ENCODE measurements at places on chromosomes 11 and 22.

GRCh38 chr11:105100206-105100605 is 39.4 kb downstream of the CARD18 start:
- no peak overlapping the region for H3K27ac ChIP-seq
- no peaks in the 10 kb centered on the region for H3K4me1 ChIP-seq
- DNase-seq, result no peak
- no peak overlapping the region for H3K4me3 ChIP-seq
- no peaks in the 10 kb centered on the region for H3K36me3 ChIP-seq
- H3K27me3 ChIP-seq, result no peaks in the 10 kb centered on the region

- no peak overlapping the region for H3K4me3 ChIP-seq
- no peak for DNase-seq
- H3K27me3 ChIP-seq, result no peaks in the 10 kb centered on the region
- H3K4me1 ChIP-seq, result peaks cover 11% of the 10 kb centered on the region
- peaks cover 3% of the 10 kb centered on the region for H3K36me3 ChIP-seq
- no peak overlapping the region for H3K27ac ChIP-seq
These were observed 16.2 kb downstream of the C11orf24 start for GRCh38 chr11:68255526-68255925.

GRCh38 chr11:28636566-28636965 is 528.4 kb downstream of the METTL15 start:
- H3K27ac ChIP-seq, result no peak overlapping the region
- H3K4me3 ChIP-seq, result no peak overlapping the region
- peaks cover 8% of the 10 kb centered on the region for H3K4me1 ChIP-seq

- peaks cover 39% of the 10 kb centered on the region for H3K36me3 ChIP-seq
- H3K27ac ChIP-seq, result peak overlapping the region; percentile 14
- peak; percentile 70 for DNase-seq
- peaks cover 14% of the 10 kb centered on the region for H3K27me3 ChIP-seq
These were observed 669 bp upstream of the GAL3ST1 start for GRCh38 chr22:30574997-30575671.

GRCh38 chr11:60916669-60917206 is 2.8 kb downstream of the TMEM109 start:
- peaks cover 19% of the 10 kb centered on the region for H3K36me3 ChIP-seq
- H3K4me1 ChIP-seq, result peaks cover 7% of the 10 kb centered on the region
- no peaks in the 10 kb centered on the region for H3K27me3 ChIP-seq
- H3K27ac ChIP-seq, result no peak overlapping the region
- no peak for DNase-seq

DNA sequence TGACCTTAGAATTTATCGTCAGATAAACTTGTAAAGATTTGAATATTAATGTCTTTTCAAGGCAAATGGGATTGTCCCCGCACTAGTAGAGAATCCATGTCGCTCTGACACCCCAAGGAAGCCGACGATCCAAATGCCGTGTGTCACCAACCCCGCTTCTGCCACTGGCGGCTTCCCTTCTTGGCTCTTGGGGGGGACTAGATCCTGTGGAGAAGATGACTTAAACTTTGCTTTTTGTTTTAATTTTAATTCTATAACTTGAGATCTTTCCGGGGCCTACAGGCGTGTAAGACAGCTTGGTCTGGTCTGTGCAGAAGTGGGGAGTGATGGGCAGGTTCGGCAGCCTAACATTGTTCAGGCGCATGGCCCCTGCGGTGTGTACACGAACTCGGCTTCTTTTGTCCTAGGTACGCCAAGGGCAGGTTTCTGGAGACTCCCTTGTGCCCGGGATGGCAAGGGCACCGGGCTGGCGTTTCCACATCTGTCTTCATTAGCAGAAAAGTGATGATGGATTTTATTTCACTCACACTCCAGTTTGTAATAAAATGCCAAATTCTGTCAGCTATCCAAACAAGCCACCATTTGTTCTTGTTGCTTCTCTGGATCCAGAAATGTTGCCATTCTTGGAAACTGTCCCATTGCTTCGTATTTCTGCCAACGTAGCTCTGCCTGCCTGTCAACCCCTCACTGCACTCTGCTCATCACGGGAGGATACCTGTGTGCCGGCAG is 6.7 kb downstream of the YDJC start:
- no peak overlapping the region for H3K4me3 ChIP-seq
- no peak for DNase-seq
- no peaks in the 10 kb centered on the region for H3K27me3 ChIP-seq

DNA sequence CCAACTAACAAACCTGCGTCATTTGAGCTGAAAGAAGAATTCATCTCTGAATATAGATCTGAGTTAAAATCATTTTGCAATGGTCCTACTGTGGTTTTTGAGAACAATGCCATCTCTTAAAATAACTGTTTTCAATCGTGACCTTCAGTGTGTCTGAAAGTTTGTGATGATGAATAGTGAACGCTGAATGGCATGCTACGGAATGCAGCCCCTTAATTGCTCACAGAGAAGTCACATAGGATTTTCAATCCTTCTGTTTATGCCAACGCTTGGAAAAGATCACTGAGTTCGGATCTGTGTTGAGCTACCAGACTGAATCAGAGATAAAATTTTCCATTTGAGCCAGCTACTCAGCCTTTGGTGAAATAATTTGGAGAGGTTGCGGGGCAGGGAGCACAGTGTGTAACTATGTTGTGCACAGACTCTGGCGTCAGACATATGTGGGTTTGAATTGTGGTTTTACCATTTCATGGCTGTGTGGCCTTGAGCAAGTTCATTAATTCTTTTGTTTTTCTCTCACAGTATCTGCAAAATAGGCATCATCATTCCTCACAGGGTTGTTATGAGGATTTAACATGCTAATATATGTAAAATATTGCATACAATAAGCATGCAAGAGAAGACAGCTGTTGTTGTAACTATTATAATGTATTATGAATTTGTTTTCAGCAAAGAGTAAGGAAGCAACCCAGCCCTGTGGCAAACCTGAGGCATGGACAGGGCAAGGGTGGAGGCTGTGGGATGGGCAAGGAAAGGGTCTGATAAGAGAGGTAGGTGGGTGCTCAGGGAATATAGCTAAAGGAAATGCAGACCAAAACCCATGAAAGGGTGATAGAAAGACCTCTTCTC is 679.9 kb downstream of the KCNA4 start:
- no peaks in the 10 kb centered on the region for H3K27me3 ChIP-seq
- H3K36me3 ChIP-seq, result no peaks in the 10 kb centered on the region
- no peak overlapping the region for H3K4me3 ChIP-seq
- H3K27ac ChIP-seq, result peak overlapping the region; percentile 81
- DNase-seq, result peak; percentile 83
- H3K4me1 ChIP-seq, result peaks cover 10% of the 10 kb centered on the region

- no peak overlapping the region for H3K4me3 ChIP-seq
- H3K36me3 ChIP-seq, result no peaks in the 10 kb centered on the region
- H3K27ac ChIP-seq, result no peak overlapping the region
- peaks cover 6% of the 10 kb centered on the region for H3K27me3 ChIP-seq
- H3K4me1 ChIP-seq, result peaks cover 5% of the 10 kb centered on the region
These were observed 21.1 kb downstream of the RTN4R start for GRCh38 chr22:20247010-20247505.

- H3K4me3 ChIP-seq, result no peak overlapping the region
- H3K27ac ChIP-seq, result no peak overlapping the region
- no peaks in the 10 kb centered on the region for H3K36me3 ChIP-seq
These were observed 25.7 kb upstream of the CTR9 start for GRCh38 chr11:10725114-10725906.

DNA sequence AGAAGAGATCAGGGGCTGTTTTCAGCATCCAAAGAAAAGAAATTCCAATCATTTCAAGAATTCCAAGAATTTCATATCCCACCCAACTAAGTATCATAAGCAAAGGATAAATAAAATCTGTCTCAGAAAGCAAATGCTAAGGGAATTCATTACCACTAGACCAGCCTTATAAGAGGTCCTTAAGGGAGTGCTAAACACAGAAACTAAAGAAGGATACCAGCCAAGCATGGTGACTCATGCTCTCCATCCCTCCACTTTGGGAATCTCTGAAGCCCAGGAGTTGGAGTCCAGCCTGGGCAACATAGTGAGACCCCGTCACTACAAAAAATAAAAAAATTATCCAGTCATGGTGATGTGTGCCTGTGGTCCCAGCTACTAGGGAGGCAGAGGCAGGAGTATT is 17.8 kb downstream of the FADD start:
- H3K36me3 ChIP-seq, result no peaks in the 10 kb centered on the region
- no peaks in the 10 kb centered on the region for H3K4me1 ChIP-seq
- no peak overlapping the region for H3K27ac ChIP-seq
- no peak overlapping the region for H3K4me3 ChIP-seq

GRCh38 chr11:130088217-130088616 is 18.5 kb downstream of the APLP2 start:
- peaks cover 5% of the 10 kb centered on the region for H3K4me1 ChIP-seq
- no peaks in the 10 kb centered on the region for H3K27me3 ChIP-seq
- no peaks in the 10 kb centered on the region for H3K36me3 ChIP-seq
- H3K27ac ChIP-seq, result no peak overlapping the region
- DNase-seq, result no peak
- H3K4me3 ChIP-seq, result no peak overlapping the region
